NCI-H69 (cell line): ENCODE measurements at places on chromosomes 7 and 10.
A peak's percentile ranks its signal among the peaks of the same experiment; 100 is the strongest.

DNA sequence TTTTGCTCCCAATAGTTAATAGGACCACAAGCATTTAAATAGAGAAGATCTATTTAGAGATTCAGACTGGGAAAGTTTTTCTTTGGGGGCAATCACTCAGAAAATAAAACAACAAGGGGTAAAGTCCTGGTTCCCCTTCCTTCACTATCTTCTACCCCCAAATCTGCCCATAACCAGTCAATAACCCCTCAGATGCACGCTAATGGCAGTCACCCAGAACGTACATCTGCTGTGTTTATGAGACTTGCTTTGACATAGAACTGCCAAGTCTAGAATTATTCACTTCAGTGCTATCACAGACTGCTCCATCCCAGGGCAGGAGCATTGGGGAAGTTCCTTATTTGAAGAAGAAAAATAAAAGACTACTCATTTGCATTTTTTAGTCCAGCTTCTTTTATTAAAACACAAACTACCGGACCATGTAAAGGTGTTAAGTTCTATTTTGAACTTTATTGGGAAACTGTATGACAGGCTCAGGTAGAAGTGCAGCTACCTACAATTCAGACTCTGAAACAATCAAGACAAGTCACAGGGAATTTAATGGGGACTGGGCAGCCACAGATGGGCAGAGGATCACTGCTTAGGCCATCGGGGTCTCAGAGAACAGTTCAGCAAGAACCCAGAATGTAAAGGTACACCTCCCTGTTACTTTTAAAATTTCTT, 38.4 kb downstream of the ANK3 start:
- DNase-seq, result peak; percentile 47

GRCh38 chr10:42972946-42973345, 103.9 kb upstream of the RET start:
- DNase-seq, result no peak

DNA sequence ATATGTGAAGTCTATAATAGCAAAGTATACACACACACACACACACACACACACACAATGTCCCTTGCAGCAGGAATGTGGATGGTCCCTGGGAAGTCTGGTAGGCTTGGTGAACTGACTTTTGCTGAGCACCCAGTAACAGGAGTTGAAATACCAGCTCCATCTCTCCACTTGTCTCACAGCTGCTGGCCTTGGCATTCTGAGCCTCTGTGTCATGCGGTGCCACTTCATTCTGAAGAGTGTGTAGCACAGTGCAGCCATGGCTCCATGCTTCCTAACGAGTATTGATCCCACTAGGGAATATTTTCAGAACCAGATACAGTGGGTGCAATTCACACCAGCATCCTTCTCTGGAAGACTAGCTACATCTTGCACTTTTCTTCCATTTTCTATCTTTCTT, 192.4 kb downstream of the ADARB2 start:
- no peak for DNase-seq

- peak; percentile 71 for DNase-seq
Observed at GRCh38 chr10:12614177-12614995, 265.0 kb downstream of the CAMK1D start.

- DNase-seq, result no peak
Observed at GRCh38 chr10:133165556-133166503, 5.8 kb downstream of the KNDC1 start.

- DNase-seq, result no peak
Observed at GRCh38 chr10:43424416-43424815, 12.5 kb upstream of the ZNF487 start.

DNA sequence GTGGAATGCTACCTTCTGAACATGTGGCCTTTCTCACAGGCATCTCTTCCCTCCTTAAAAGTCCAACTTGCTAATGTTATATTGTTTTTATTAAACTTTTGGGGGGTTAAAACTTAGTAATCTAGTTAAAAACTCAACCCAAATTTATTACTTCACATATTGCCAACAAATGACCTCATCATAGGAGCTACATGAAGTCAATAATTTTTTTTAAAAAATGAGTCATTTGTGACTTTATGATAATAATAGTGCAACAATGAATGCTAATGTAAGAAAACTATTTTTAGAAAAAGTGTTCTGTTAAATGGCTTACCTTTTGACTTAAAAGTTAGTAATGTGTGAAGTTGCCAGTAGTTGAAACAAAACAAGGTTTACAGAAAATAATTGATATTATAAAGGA, 325.9 kb upstream of the FZD1 start:
- DNase-seq, result no peak

DNA sequence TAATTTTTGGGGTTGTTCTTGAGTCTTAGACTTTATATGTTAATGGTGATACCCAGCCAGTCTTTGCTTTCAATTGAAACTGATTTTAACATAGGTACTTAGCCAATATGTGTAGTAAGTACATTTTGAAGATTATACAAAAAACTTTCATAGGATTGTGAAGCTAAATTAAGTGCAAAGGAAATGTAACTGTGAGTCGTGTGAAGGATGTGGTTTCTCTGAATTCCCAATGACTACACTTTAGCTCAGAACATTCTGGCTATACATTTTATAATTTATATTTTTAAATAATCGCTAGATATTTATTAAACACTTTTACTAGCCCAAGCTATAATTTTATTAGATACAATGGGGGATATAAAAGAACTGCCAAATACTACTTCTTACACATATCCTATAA, 359.3 kb downstream of the PCLO start:
- DNase-seq, result no peak

- no peak for DNase-seq
Observed at GRCh38 chr10:14572811-14573210, 201.9 kb downstream of the FAM107B start.

GRCh38 chr10:86127274-86127819, 239.2 kb downstream of the GRID1 start:
- no peak for DNase-seq

- DNase-seq, result no peak
Observed at GRCh38 chr7:48899932-48900331, 24.4 kb upstream of the CDC14C start.

GRCh38 chr10:75011221-75011620, 100.2 kb upstream of the SAMD8 start:
- DNase-seq, result no peak

DNA sequence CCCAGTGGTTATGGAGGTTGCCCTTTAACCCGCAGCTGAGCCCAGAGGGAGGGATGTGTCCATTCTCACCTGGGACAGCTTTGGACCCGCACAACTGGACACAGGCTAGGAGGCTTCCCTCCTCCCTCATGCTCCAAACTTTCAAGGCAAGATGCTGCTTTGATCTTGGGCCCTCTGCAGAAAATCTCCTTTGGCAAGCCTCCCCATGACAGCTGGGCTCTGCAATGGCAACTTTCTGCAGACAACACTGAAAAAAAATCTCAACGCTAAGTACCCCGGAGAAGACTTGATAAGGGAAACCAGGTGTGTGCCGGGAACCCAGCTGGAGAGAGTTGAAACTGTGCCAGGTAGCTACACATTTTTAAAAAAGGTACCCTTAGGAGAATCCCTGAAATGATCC, 610.1 kb downstream of the LRMDA start:
- peak; percentile 88 for DNase-seq

DNA sequence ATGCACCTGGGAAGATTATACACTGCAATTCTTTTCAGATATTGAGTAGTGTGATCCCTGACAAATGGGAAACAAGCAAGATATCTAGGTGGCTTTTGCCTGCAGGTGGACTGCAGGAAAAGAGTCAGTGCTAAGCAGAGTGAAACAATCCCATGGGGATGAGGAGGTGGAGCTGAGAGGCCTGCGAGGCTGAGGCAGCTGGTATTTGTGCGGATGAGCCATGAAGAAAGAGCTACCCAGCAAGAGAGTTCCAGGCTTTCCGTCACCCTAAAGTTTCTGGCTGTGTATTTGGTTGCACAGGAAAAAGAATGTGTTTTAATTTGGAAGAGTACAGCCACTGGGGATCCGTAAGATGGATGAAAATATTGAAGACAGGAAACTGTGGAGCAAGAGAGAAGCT, 714.1 kb upstream of the COBL start:
- no peak for DNase-seq

GRCh38 chr7:143054621-143055020, 2.5 kb downstream of the OR6V1 start:
- DNase-seq, result no peak
